ENCODE measurements at places on chromosomes 12 and 14.

DNA sequence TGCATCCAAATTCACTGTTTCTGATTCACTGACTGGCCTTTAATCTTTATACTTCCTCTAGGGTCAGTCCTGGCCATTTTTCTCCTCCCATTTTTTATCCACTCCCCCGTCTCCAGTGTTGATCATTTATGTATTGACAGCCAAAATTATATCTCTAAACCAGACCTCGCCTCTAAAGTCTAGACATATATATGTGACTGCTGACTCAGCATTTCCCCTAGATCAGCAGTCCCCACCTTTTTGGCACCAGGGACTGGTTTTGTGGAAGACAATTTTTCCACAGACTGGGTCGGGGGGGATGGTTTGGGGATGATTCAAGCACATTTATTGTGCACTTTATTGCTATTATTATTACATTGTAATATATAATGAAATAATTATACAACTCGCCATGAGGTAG, 88.3 kb upstream of the DAAM1 start:
- DNase-seq = no peak

DNA sequence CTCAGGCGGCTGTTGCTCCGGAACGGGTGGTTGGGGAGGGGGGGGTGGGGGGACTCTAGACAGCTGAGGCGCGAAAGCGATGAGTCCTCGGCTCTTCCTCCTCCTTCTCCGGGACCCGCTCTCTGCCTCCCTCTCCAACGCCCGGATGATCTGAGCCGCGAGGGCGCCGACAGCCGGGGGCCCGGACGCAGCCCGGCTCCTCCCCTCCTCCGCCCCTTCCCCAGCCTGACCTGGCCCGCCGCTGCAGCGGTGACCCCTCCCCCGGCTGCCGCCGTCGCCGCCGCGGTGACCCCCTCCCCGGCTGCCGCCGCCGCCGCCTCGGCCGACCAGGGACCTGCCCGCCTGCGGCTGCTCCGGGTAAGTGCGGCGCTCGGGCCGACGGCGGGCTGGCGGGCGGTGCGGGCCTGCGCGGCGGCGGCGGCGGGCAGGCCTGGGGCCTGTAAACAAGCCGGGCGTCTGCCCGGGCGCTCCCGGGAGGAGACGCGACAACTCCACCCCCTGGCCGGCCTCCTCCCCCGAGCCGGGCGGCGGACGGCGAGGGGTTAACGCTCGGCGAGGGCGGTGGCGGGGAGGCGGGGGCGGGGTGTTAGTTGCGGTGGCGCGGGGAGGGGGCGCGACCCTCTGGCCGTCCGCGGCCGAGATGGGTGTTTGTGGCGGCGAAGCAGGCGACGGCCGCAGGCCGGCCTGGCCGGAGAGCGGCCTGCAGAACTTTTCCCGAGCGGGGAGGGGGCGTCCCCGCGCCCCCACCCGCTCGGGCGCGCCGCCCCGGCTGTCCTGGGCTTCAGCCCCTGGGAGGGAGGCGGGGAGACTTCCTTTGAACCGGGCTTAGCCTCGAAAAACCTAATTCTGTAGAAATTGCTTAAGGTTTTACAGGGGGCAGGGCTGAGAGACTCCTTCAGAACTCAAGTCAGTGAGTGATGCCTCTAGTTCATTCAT, 568 bp downstream of the PPM1A start:
- peak; percentile 61 for DNase-seq

DNA sequence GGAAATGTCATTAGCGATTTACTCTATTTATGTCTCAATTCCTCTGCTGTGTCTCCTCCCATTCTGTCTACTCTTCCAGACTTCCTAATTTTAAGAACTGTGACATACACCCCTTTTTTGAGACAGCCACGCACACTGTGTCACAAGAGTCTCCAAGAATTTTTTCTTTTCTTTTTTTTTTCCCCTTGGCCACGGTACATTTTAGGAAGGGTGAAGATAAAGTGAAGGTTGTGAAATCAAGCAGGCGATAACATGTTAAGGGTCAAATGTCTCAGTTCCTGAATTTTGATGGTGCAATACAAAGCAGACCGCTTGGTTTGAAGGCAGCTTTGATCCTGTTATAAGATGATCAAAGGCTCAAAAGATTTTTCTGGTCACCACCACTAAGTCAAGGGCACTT, 4.3 kb downstream of the OLR1 start:
- DNase-seq = no peak

DNA sequence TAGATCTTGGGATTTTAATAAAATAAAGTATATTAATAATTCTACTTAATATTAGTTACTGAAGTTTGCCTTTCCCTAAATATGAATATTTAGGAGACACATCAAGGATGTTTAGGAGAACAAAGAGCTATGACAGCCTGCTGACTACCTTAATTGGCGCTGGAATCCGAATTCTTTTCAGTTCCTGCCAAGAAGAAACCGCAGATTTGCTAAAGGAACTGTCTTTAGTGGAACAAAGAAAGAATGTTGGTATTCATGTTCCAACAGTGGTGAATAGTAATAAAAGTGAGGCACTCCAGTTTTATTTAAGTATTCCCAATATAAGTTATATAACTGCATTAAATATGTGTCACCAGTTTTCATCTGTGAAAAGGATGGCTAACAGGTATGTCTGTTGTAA, 54.5 kb downstream of the MIS18BP1 start:
- no peak for DNase-seq

DNA sequence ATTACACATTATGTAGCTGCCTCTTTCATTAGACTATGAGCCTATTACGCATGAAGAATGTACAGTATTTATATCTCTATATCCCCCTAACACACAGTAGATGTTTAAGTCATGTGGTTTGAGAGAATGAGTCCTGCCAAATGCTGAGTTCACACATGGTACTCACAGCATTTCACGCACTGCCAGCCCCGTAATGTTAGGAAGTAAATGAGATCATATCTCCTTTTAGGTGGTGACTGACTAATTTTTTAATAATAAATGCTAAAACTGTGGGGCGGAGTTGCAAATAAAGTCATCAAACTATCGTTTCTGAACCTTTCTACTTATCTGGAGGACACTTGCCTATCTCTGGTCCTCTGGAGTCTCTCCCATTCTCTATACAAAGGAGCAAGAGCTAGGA, 343.8 kb downstream of the ADAMTS20 start:
- DNase-seq = no peak

DNA sequence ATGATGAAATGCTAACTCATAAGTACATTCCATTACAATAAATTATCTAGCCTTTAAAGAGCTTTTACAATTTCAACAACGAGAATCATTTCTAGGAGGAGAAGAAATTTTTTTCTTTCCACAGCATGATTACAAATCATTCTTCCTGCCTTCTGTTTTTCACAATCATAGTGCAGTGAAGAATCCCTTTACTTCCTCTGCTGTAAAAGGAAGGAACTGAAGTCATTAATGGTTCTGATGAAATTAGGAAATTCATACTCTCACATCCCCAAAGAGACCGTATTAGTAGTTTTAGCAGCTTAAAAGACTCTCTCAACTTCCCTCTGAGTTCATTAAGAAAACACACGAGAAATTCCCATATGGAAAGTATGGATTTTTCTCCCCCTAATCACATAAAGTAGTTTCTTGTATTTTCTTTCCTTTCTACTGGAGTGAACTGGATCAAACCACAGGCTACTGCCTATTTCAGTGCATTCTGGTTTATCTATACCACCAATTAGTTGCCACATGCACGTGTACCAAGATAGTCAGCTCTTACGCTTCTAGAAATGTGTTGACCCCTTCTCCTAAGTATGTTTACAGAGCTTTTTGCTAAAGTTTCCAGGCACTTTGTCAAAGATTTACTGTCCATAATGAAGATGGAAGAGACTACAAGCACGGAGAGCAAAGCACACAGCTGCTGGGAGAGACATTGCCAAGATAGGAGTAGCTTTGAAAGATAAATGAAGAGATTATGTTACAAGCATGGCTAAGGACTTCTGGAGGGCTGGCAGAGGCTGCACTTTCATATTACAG, 58.9 kb upstream of the KITLG start:
- DNase-seq = no peak

Data from activated naive CD4-positive, alpha-beta T cell treated with anti-CD3 and anti-CD28 coated beads for 36 hours (primary cell).